ENCODE measurements at places on chromosomes 2 and 18.

DNA sequence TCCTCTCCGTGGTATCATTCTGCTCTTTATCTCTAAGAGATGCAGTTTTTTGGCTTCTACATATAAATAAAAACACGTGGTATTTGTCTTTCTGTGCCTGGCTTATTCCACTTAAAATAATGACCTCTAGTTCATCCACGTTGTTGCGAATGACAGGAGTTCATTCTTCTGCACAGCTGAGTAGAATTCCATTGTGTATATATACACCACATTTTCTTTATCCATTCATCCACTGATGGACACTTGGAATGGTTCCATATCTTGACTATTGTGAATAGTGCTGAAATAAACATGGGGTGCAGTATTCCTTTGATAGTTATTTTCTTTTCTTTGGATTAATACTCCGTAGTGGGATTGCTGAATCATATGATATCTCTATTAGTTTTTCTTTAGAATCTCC, 262.3 kb downstream of the SOX11 start:
- DNase-seq, result no peak

DNA sequence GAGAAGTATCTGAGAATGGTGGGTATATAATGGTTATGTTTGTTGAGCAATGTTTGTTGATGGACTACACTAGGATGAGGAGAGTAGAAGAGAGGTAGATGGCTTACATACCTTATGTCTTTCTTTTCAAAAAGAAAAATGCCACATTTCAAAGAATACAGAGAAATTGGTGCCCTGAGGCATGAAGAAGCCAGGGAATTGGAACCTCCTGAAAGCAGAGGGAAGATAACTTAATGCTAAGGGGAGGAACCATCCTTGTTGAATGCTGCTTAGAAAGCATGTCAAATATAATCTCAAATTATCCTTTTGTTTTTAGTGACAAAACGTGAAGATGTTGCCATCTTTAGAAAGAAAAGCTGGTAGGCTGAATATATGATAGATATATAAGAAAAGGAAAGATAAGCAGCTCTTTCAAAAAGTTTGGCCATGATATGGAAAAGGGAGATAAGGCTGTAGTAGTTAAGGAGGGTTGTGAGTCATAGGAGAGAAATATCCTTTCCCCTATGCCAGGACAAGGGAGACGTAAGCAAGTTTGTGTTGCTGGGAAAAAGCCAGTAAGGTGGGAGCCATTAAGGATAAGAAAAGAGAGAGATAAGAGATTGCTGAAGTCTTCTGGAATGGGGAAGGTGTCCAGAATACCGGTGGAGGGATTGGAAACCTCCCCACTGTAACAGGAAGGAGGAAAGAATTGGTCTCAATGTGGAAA, 66.3 kb downstream of the SCN2A start:
- peak; percentile 40 for DNase-seq

GRCh38 chr2:229601396-229601795, 113.0 kb downstream of the DNER start:
- no peak for DNase-seq

GRCh38 chr2:28406276-28407096, 13.8 kb downstream of the FOSL2 start:
- peak; percentile 75 for DNase-seq

- DNase-seq, result no peak
Observed at GRCh38 chr2:114857196-114857595, 414.8 kb downstream of the DPP10 start.

- DNase-seq, result no peak
Observed at GRCh38 chr2:27083410-27084296, 2.9 kb upstream of the KHK start.

GRCh38 chr2:36380624-36381481, 25.3 kb downstream of the CRIM1 start:
- no peak for DNase-seq

DNA sequence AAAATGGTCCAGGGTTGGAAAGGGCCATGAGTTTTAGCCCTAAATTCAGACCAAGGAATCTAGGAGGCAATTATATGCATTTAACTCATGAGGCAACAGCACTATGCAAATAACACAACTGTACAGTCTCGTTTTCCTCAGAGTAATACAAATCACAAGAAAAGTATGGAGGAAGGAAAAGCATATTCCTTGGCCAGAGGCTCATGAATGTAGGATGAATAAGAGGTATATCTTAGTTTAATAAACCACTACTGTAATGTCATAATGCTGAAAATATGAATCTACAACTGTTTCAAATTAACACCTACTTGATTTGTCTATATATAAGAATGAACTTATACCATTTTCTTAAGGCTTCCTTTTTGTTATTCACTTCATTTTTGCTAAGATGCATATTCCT, 252.5 kb upstream of the TANK start:
- no peak for DNase-seq

DNA sequence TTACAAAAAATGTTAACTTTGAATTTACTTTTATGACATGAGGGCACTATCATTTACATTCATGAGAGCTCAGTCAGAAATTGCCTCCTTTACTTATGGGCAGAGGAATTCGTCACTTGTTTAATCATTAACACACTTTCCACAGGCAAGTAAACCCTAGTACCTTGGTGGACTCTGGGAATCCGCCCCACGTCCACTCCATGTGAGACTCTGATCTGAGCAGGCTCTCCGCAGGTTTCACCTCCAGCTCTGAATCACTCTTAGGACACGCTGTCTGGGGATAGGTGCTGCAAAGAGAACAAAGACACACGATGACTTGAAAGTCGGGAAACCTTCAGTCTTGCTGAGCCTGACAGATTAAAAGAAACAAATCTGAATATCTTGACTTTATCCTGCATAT, 73.6 kb downstream of the LPIN2 start:
- peak; percentile 88 for DNase-seq

GRCh38 chr2:128411431-128411830, 92.8 kb upstream of the HS6ST1 start:
- DNase-seq, result no peak

- no peak for DNase-seq
Observed at GRCh38 chr2:774436-774835, 97.2 kb upstream of the TMEM18 start.

- DNase-seq, result no peak
Observed at GRCh38 chr18:61607867-61608266, 274.6 kb downstream of the CDH20 start.

- DNase-seq, result peak; percentile 17
Observed at GRCh38 chr18:50880119-50880465, 1.2 kb downstream of the ME2 start.

DNA sequence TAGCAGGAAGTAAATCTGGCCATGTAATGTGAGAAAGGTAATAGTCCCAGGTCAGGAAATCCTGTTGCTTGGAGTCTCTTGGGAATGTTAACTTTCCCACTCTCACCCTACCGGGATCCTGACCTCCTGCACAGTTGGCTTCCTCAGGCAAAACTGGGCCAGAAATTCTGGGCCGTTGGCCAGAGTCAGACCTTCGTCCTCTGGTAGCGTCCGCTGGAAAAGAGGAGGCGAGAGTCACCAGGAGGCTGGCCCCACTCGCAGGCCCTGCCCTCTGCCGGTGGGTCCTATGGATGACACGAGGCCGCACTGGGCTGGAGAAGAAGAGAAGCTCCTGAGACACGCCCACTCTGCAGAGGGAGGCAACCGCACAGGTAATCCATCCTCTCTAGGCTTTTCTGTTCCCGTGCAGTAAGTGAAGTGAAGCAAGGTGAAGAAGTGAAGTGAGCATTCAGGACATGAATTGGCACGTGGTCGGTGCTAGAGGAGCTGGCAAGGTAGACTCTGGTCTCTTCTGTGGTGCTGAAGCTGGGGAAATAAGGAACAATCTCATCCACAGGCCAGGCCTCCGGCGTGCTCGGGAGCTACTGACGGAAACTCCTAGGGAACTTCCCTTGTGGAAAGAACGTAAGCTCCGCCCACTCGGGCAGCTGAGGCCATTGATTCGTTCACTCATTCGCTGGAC, 182.7 kb upstream of the GLI2 start:
- peak; percentile 94 for DNase-seq

GRCh38 chr2:12270876-12271588, 445.7 kb upstream of the TRIB2 start:
- no peak for DNase-seq

- DNase-seq, result no peak
Observed at GRCh38 chr2:16647992-16648617, 17.5 kb downstream of the CYRIA start.

GRCh38 chr2:138689705-138690104, 90.5 kb downstream of the NXPH2 start:
- peak; percentile 17 for DNase-seq

DNA sequence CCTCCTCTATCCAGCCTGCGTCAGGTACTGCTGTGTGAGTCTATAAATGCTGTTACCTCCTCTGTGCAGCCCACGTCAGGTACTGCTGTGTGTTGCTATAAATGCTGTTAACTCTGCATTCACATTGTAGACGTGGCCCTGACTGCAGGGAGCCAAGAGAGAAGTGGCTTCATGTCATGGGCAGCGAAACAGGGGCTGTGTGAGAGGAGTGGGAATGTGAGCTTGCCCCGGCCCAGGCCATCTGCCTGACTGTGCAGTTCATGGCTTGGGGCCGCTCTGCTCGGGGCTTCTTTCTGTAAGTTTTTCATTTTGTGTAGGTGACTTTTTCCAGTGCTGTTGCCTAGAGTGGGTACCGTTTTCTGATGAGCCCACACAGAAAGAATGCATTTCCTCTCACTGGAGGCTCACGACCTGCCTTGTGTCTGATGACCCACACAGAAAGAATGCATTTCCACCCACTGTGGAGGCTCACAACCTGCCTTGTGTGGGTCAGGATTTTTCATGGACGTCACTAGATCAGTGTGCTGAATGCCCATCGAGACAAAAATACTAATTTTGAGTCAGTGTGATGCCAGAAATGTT, 104.5 kb downstream of the SNTG2 start:
- no peak for DNase-seq

DNA sequence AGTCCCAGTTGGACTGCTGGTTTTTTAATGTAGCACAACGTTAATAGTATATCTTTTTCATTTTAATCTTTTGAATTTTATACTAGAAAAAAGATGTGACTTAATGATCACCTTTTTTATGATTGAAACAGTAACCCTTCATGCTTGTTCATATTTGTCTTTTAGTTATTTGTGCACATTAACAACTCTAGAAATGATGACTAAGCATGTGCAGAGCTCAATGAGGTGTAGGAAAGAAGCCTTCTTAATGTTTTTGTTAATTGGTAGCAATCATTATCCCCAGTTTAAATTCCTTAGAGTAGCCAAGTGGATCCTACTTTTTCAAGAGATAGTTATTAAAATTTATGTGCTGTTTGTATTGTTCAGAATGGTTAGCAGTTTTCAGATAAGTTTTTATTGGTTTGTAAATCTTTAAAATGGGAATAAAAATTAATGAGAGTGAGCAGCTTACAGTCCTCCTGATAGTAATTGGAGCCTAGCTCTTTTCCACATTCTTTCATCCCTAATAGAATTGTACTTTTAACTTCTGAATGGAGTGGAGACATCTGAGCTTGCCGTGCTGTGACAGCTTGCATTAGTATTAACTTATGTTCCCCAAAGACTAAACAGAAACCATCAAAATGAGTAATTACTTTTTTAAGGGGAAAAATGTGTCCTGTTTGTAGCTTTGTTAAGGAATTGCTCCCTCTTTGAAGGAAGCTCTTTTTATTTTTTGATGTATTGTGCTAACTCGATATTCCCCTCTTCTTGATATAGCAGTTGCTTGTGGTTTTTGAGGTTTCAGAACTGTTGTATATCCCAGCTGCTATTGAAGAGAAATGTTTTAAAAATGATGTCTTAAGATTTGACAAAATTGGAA, 17.3 kb downstream of the PIK3C3 start:
- no peak for DNase-seq

DNA sequence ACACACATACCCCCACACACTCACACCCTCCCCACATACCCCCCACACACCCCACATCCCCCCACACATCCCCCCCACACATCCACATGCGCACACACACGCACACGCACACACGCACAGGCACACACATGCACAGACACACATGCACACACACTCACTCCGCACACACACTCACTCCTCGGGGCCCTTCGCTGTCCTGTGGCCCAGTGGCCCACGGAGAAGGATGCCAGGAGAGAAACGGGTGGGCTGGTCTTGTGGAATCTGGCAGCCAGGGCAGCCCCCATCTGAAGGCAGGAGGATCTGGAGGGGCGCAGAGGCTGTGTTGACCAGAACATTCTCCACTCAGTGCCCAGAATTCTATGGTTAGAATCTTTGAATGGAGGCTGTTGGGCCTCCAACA, 51.6 kb downstream of the ACAA2 start:
- DNase-seq, result no peak

DNA sequence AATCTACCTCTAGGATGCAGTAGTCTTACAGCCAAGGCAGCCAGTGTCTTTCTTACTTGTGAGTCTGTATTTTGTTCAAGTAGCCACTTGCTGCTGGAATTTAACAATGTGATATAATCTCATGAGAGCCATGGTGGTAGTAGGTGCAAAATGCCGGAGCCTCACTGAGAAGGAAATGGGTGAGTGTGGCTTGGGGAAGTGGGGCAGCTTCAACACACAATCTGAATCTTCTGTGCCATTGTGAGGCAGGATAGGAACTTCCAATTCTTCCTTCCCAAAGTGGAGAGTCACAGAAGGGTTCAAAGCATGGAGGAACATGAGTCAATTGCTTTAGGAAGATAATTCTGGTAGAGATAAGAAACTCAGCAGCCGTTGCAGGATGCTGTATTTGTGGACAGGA, 158.7 kb upstream of the APCDD1 start:
- DNase-seq, result no peak

DNA sequence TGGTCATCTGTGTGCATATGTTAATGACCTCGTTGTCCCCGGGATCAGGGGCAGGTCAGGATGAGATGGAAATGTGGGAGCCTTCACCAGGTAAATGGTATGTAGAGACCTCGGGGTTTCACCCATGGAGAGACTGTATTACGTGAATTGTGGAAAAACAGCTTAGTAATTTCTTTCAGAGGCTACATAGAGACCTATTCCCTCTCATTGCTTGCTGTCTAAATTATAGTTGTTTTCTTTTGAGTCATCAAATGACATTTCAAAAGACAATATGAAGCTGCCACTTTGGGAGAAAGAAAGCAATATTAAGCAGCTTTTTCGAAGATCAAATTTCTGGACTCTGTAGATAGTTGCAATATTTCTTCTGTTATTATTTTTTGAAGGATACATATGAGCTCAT, 20.4 kb downstream of the ADAM23 start:
- DNase-seq, result no peak

GRCh38 chr2:96267159-96267971, 1.3 kb downstream of the CIAO1 start:
- DNase-seq, result peak; percentile 68

DNA sequence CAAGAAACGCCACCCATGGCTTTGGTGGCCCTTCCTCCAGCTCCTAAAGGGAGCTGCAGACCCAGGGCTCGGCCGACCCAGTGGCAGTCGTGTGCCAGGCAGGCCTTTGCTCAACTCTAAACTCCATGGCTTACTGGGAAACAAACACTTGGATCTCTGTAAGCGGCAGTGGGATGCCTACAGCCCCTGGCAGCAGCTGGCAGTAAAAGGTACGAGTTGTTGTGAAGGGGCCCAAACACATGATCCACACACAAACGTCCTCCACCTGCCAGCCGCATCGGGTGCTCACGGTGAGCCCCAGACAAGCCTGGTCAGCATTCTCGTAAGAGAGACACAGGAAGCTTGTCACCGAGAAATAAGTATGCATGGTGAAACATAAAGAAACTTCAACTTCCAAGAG, 214.9 kb downstream of the MGAT5 start:
- DNase-seq, result peak; percentile 8
